ENCODE measurements at places on chromosomes 11 and 22.
A peak's percentile ranks its signal among the peaks of the same experiment; 100 is the strongest.

GRCh38 chr11:12983336-12983735 is 25.8 kb upstream of the RASSF10 start:
- DNase-seq, result no peak

- DNase-seq, result no peak
Observed at GRCh38 chr22:44410451-44410991, 87.5 kb downstream of the RTL6 start.

- DNase-seq, result no peak
Observed at GRCh38 chr11:121194731-121195596, 93.9 kb downstream of the TECTA start.

DNA sequence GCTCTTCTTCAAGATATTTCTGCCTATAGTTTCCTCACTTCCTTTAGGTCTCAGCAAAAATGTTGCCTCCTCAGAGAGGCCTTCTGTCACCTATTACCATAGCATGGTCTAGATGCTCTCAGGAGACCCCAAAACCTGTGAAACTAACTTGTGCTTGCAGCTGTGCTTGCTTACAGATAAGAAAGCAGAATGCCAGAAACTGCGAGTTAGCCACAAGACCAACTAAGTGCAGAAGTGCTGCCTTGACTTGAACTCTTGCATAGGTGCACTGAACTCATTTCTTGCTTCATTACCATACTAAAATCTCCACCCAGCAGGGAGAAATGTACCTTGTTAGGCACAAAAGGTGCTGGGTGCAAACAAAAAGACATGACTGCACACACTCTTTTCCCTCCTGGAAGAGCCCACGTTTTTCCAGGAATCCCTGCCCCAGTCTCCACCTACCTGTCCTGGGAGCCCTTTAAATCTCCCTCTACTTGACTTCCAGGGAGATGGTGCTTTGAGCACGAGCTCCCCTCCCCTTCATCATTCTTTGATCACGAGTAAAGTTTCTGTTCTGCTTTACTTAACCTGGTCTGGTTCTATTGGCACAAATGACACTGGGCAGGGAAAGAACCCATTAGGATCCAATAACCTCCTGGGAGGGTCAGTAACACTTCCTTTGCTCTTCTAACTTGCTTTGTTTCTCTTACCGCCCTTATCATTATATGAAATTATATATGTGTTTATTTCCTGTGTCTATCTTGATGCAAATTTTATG is 137.7 kb upstream of the DDI1 start:
- no peak for DNase-seq

DNA sequence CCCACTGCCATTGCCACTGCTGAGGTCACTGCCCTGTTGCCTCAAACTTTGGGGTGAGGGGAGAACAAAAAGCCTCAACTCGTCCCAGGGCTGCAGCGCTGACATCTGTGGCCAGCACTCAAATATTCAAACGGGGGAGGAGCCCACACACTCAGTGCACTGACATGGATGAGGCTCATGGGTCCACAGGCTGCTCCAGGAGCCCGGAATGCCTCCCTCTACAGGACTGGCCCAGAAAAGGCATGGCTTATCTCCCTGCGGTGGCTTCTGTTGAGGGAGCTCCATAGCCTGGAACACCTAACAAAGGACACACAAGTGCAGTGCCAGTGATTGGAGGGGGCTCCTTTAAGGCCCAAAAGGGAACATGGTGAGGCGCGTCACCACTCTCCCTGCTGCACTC is 341.1 kb upstream of the LUZP2 start:
- DNase-seq, result no peak

DNA sequence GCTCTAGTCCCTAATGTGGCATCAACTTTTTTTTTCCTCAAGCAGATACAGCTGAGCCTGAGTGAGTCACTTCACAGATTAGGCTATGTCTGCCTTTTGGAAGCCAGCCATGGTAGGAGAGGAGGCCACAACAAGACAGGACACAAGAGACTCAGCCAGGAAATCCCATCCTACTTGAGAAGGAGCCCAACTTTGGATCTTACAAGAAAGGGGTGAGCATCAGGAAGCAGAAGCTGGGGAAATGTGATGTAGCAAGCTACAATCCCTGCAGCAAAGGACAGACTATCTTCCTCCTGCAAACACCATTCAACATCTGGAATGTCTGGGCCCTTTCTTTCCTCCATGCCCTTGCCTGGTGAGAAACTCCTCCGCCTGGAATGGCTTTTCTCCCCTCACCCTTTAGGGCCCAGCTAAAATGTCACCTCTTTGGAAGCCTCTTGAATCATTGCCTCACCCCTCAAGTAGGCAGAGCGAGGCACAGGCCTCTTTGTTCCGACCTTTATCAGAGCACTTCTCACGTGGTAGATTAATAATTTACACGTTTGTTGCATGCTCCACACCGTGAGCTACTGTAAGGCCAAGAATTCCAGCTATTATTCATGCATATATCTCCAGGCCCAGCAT is 156.4 kb upstream of the PITPNB start:
- DNase-seq, result no peak

GRCh38 chr22:38163844-38164550 is 17.6 kb downstream of the PLA2G6 start:
- no peak for DNase-seq

GRCh38 chr22:31490496-31490925 is 869 bp upstream of the EIF4ENIF1 start:
- DNase-seq, result peak; percentile 22

DNA sequence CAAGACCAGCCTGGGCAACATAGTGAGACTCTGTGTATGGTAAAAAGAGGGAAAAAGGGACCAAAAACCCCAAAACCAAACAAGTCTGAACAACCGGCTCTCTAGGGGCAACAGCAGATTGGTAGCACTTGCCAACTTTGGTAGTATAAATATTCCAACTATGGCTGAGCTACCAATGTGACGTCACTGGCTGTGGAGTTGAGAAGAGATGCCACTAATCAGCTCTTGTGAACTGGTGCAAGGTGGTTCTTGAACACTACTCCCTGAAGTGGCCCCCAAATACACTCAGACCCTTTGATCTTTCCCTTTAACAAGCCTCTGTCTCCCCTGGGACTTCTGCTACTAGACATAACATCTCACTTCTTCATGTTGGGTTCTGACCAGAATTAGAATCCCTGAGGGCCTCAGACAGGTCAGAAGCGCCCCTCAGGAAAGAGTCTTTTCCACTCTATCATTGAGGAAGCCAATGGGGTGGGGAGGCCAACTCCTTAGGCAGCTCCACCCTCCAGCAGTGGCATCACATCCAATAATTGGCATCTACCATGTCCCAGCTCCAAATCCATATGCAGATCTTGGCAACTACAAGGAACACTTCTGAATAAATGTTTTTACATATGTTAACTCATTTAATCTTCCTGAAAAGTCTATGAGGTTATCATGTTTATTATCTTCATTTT is 49.2 kb downstream of the RPL27A start:
- no peak for DNase-seq

DNA sequence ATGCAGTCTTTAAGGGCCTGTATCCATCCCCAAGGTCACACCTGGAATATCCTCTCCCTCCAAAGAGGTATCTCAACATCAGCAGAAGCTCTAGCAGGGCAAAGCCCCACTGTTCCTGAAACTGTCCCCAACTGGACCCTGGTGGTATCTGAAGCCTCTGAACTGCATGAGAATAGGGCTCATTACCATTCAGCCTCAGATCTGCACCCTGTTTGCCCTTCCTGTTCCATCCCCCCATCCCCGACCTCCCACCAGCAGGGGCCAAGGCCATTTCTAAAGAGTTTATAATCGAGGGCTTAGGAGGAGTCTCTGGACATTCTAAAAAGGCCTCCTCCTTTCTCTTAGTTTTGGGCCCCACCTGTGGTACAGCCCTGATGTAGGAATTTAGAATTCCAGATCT is 74.0 kb upstream of the THY1 start:
- DNase-seq, result no peak

- no peak for DNase-seq
Observed at GRCh38 chr11:35714882-35715627, 52.5 kb downstream of the TRIM44 start.

- no peak for DNase-seq
Observed at GRCh38 chr11:90243534-90243933, 20.7 kb upstream of the CHORDC1 start.

DNA sequence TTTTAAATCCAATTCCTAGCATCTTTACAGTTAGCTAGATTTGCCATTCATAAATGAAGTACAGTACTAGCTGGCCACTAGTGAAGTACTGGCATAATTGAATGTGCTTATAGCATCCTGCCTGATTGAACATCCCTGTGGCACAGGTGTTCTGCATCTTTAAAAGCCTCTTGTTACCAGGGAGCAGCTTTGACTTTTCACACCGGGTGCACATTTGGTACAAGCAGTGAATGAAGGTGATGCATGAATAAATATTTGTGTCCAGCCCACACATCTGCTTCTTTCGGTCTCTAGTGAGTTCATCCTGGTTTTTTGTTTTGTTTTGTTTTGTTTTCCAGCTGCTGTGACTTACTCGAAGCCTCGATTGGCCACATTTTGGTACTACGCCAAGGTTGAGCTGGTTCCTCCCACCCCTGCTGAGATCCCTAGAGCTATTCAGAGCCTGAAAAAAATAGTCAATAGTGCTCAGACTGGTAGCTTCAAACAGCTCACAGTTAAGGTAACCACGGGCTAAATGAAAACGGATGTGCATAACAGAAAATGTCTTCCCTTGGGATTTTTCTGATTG is 5.3 kb downstream of the ATP5MG start:
- no peak for DNase-seq

DNA sequence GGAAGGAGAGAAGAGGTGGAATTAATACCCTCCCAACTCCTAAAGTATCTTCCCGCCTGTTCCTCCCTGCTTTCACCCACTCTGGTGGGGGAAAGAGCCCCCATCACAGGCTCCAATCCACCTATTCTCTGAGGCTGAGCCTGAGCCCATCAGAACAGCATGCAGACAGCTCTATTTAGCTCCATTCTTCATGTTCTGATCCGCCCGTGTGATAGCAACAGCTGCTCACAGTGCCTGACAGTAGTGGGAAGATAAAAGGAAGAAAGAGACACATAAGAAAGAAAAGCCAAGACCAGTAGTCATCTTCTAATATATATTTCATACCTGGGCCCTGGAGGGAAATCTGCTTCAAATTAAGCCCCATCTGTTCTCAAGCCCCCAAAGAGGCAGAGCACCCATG is 80.3 kb upstream of the AKIP1 start:
- DNase-seq, result no peak

GRCh38 chr11:28457481-28458065 is 349.4 kb downstream of the METTL15 start:
- no peak for DNase-seq

GRCh38 chr11:76169473-76169896 is 36.8 kb downstream of the WNT11 start:
- no peak for DNase-seq

GRCh38 chr22:26933105-26933590 is 275.8 kb downstream of the MIAT start:
- no peak for DNase-seq

DNA sequence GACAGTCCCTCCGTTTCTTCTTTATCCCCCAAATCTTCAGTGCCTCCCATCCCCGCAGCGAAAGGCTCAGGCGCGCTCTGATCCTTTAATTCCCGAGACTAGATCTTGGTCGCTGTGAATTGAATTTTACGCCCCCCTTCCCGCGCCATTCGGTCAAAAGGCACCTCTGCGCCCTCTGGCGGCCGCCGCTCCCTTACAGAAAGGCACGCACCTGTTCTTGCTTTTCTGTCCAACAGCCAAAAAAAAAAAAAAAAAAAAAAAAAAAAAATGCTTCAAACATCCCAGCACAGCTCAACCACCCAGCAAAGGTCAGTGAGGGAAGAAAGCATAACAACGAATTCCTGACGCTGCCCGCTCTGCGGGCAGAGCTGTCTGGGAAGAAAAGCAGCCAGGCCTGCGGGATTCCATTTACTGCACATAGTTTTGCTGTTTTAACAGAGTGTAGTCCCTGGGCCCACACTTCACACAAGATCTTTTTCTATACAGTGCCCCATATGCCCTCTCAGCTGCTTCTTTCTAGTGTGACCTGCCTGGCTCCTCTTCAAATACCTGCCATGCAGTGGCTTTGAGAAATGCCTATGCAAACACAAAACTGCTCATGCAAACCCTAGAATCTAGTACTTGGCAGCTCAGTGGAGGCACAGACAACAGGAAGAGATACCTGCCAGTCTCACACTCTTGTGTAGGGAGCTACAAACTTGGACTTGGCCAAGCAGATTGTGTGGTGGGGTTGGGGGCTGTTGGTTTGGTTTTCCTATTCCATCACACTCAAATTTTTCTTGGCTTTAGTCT is 1.3 kb upstream of the ESAM start:
- peak; percentile 76 for DNase-seq

- DNase-seq, result peak; percentile 73
Observed at GRCh38 chr11:130861902-130862860, 54.1 kb downstream of the SNX19 start.

DNA sequence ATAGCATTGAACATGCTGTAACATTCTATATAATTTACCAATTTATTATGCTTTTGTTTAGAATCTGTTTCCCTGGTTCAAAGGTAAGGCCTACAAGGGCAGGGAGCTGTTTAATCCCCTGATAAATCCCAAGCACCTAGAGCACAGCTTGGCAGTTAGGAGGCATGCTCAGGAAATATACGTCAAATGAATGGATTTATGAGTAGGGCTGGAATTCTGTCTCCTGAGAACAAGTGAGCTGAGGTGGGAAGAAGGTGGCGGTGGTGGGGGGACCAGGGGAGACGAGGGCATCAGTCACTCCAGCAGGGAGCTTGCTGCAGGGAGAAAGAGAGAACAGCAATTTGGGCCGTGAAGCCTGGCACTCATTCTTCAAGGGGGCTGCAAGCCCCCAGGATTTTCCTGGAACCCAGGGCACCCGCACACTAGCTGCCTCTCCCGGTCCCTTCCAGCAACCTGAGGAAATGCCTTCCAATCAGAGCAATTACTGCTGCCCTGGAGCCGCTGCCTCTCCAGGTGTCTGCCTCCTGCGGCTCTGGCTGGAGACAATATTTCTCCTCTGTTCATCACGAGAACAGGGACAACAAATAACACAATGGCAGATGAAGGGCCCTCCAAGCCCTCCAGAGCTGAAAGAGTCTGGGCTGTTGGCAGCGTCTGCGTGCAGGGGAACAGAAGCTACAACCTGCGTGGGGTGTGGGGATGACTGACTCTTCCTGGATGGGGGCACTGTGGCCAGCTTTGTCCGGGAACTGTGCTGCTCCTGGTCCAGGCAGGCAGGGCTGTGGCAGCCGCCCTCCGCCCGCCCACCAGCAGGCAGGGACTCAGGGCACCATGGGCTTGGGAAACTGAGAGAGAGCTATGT is 233.4 kb downstream of the ST3GAL4 start:
- DNase-seq, result no peak

DNA sequence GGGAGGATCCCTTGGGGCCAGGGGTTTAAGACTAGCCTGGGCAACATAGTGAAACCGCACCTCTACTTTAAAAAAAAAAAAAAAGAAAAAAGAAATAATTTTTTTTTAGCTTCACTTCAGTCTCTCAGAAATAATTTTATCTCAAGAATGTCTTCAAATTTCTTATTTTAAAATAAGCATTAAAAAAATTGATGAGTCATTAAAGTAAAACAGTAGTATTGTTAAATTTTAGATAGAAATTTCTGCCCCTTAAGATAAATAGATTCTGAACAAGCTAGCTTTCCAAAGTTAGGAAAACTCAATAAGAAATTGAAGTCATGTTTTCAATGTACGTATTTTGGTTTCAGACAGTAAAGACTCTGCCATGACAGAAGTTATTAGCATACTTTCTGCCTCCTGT is 7.7 kb upstream of the PACS1 start:
- DNase-seq, result no peak

- no peak for DNase-seq
Observed at GRCh38 chr11:77656362-77656761, 18.8 kb upstream of the CLNS1A start.
